Kidney glomerular epithelial cell (primary cell): ENCODE measurements at places on chromosomes 3 and 15.

DNA sequence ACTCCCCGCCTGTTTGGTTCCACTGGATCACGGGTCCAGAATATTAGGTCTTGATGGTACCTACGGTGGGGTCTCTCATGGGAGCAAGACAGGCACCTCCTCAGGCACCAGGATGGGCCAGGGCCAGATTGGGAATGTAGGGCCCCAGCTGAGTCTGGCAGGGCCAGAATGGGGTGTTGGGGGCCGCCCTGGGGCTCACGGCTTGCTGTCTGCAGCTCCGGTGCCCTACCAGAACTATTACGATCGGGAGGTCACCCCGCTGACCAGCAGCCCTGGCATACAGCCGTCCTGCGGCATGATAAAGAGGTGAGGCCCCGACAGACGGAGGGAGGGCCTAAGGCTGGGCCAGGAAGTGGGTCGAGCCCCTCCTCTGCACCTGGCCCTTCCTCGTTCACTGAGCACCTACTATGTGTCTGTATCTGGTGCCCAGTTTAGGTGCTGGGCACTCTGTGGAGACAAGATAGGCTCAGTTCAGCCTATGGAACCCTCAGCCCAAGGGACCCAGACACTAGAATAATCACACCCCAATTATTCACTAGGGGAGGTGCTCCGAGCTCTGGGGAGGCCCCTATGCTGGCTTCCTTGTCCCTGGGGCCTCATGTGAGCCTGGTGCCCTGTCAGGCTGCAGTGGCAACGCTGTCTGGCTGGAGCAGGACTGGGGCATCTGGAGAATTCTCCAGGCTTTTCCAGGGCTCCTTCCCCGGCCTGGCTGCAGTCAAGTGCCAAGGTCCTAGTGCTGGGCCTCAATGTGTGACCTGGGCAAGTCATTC is 37.9 kb downstream of the PSTPIP1 start:
- DNase-seq: no peak

GRCh38 chr3:133593243-133593642 is 19.8 kb downstream of the CDV3 start:
- no peak for DNase-seq

- no peak for DNase-seq
Measured at GRCh38 chr3:177057768-177058167, 139.5 kb downstream of the TBL1XR1 start.

GRCh38 chr15:28037969-28038590 is 61.0 kb downstream of the OCA2 start:
- no peak for DNase-seq

GRCh38 chr15:63371297-63371918 is 10.2 kb downstream of the CA12 start:
- DNase-seq: no peak

DNA sequence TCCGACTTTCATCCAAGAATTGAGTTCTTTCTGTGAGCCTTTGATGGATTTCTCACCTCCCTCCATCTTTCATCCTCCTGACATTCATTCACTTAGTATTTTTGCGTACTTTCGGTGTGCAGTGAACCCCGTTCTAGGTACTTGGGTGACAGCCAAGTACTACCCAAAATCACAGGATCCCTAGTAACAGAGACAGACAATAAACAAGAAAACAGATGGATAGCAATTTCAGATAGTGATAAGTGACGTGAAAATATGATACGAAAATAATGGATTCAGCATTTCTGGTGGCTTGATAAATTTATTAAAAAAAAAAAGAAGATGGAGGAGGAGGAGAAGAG is 264 bp upstream of the CMTM6 start:
- no peak for DNase-seq

DNA sequence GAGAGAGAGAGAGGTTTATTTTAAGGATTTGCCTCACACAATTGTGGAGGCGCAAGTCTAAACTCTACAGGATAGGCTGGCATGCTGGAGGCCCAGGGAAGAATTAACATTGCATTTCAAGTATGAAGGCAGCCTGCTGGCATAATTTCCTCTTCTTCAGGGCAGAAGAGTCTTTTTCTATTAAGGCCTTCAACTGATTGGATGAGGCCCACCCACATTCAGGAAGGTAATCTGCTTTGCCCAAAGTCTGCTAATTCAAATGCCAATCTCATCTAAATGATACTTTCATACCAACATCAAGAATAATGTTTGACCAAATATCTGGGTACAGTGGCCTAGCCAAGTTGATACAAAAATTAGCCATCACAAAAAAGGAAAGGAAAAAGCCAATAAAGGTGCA is 258.1 kb upstream of the MDFIC2 start:
- no peak for DNase-seq

GRCh38 chr15:49242820-49243219 is 72.8 kb downstream of the GALK2 start:
- no peak for DNase-seq

DNA sequence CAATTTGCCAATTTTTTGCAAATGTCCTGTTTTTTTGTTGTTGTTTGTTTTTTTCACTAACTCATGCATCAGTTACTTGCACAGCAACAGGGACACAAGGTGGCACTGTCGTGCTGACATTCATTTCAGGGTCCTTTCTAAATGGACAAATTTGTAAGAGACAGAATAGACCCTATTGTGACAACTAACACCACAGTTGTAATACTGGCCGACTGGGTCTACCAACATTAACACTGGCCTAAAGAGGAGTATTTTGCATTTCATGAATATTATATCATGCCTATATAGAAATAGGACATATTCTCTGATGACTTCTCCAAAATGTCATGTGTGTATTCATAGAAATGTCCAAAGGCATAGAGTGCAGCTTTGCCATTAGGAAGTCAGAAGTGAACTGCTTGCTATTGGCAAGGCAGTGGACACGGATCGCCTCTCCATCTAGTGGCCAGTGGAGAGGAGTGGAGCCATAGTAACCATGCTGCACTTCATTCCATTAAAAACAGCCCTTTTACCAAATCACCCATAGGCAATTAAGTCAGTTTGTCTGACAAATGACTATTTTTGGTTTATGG is 54.8 kb downstream of the ZBTB20 start:
- peak; percentile 42 for DNase-seq

DNA sequence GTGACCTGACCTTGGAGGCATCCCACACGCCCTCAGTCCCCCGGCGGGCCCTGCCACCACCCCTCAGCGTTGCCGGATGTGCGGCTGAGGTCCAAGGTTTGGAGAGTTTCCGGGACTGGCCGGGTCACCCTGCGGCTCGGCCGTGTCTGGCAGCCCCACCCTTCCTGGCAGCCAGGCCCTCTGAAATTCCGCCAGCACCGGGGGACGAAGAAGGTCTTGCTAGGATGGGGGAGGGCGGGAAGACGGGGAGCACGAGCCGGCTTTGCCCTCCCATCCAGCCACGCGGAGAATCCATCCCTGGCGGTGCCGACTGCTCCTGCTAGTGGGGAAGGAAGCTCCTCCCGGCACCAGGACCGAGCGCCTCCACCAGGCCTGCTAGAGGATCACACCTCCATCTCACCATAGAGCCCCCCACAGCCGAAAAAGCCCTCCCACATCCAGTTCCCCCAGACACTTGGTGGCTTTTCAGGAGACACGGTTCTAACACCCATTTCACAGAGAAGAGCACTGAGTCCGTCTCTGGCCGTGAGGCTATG is 81.5 kb downstream of the CPN2 start:
- no peak for DNase-seq

- DNase-seq: no peak
Measured at GRCh38 chr3:186989429-186989828, 59.1 kb downstream of the ST6GAL1 start.

- no peak for DNase-seq
Measured at GRCh38 chr3:178206521-178206920, 329.7 kb upstream of the KCNMB2 start.

DNA sequence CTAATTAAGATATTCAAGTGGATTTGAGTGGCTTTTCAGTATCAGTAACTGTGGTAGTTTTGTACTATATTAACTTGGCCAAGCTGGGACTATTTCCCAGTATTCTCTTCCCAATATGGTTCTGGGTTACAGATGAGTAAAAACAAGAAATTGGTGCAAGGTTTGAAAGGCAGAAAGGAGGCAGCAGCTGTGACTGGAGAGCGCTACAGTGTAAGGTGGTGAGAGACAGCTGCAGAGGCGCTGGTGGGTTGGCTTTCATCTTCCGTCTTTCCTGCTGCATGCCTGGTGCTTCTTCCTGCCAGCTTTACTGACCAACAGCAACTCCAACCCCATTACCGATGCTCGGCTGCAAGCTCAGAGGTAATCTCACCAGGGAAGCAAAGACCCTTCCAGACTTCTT is 9.8 kb downstream of the DPH3 start:
- DNase-seq: no peak

DNA sequence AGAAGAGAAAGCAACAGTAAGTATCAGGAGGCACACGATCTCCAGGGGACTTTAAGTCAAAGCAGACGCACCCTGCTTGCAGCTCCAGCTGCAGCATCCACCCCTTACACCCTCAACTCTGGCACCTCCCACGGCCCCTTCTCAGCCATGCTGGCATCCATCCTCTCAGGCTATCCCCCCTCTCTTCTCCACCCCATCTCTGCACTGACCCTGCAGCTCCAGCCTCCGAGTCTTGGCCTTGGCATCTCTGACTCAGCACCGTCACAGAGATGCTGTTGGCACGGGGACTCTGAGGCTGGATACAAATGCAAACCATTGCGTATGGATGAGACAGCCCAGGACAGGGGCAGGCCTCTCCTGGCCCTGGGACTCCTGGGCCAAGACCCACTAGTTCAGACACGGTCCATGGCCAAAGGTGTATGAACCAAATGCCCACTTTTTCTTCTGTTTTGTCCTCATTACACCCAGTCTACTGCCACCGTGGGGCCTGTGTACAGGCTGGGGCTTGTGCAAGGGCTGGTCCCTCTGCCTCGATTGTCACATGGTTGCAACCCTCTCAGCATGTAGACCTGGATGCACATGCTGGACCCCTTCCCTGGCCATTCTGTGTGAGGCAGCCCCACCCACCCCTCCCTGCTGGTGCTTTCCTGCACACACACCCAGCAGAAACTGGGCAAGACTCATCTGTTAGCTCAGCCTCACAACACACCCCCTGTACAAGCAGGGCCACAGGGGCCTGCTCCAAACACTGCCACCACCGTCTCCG is 18.7 kb upstream of the ZXDC start:
- no peak for DNase-seq

DNA sequence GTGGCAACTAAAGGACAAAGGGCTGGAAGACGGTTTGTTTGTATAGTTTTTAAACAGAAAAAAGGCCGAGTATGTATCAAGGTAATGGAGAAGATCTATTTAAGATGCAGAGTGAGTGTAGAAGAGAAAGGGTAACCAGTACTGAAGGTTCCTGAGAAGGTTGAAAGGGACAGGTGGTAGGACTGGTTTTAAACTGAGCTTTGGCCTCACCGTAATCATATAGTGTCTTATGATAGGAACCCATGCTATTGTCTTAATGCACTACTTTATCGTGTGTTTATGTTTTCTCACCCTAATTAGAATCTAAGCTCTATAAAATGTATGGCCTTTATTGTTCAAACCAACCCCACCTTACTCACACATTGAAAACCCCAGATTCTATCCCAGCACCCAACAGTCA is 32.7 kb downstream of the FHIT start:
- DNase-seq: no peak

DNA sequence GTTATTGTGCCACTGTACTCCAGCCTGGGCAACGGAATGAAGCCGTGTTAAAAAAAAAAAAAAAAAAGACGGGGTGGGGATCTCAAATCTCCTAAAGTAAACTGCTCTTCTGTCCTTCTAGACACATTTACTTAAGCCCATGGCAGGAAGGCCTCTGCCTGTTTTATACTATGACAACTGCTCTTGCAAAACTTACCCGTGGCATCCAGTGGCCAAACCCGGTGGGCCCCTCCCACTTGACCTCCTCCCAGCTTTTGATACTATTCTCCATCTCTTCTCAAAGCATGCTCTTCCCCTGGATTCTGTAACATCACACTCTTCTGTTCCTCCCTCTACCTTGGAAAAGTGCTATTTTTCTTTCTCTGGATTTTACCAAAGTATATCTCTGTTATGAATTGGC is 112.2 kb downstream of the RFTN1 start:
- DNase-seq: no peak

DNA sequence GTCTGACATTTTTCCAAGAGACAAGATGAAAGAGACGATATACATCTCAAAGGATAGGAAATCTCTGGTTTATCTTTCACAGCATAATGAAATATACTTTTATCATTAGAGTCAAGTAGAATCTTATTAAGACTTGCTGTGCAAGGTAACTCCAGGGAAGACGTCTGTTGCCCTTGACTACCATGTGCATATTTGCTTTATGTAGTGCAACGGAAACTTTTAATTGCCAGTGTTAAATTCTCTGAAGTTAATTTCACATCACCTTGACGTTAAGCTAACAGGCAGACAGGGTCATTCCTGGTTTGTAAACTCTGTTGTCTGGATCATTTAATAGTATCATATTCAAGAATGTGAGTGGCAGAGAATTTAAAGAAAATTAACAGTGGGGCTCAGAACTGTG is 82.8 kb downstream of the LRTM1 start:
- DNase-seq: no peak

GRCh38 chr15:72889545-72889944 is 106.0 kb upstream of the ADPGK start:
- DNase-seq: no peak

GRCh38 chr15:69061414-69061842 is 46.9 kb downstream of the NOX5 start:
- DNase-seq: no peak

GRCh38 chr3:32009101-32009500 is 27.6 kb downstream of the ZNF860 start:
- no peak for DNase-seq

- no peak for DNase-seq
Measured at GRCh38 chr3:14278265-14278798, 99.7 kb downstream of the LSM3 start.

DNA sequence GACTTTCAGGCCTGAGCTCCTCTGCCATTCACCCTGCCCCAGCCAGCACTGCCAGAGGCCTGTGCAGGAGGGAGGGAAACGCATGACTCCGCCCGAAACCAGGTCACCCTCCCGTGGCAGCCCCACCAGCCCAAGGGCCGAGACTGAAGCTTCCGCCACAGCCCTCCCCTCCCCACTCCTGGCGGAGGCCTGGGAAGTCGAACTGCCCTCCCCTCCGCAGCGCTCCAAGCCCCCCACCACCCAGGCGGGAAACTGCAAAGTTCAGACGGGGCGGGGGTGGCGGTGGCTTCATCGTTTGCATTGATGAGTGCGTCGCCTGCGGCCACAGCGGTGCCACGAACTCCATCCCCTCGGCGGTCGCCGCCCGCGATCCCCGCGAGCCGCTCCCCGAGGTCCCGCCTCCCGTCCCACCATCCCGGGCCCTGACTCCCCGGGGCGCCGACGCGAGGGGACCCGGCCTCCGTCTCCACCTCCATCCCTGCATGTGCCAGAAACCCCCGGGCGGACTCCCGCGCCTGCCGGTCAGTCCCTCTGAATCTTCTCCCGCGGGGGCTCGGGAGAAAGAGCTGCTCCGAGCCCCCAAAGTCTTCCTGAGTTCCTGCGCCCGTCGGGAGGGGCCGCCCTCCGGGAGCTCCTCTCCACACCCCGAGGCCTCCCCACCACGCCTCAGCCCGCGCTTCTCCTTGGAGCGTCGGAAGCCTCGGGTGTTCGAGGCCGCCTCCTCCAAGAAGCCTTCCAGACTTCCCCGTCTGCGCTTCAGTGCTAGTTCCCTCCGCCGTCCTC is 698 bp downstream of the MELTF start:
- DNase-seq: no peak
